Cardiac muscle cell (in vitro differentiated cells and primary cell): ENCODE measurements at places on chromosomes 5 and 9.
A peak's percentile ranks its signal among the peaks of the same experiment; 100 is the strongest.

DNA sequence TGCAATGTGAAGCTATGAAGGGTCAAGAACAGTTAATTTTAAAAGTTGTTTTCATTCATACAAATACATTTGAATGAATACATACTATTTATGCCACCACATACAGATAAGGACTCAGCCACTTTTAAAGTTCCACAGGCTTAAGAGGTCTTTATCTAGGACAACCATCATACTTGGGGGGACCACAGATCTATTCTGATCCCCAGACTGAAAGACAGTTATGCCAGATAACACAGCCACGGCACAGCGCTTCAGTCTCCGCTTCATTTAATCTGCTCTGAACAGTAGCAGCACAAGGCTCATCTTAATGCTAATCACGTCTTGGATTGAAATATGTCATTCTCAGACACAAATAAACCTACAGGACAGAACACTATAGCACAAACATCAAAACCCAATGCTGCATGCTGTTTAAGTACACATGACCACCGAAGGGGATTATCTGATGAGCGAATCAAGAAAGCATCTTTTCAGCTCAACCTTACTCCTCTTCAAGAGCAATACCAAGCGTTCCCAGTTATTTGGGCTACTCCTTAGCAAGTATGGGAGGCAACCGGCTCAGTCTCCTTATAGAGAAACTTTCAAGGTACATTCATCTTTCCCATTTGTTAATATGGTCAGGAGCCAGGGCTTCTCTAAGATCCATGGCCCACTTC lies 33.3 kb downstream of the PUM3 start:
- no peak for DNase-seq

- peak; percentile 90 for DNase-seq
Observed at GRCh38 chr9:35114113-35114839, 1.4 kb downstream of the ATOSB start.

- no peak for DNase-seq
Observed at GRCh38 chr9:110933350-110934001, 104.8 kb downstream of the LPAR1 start.

DNA sequence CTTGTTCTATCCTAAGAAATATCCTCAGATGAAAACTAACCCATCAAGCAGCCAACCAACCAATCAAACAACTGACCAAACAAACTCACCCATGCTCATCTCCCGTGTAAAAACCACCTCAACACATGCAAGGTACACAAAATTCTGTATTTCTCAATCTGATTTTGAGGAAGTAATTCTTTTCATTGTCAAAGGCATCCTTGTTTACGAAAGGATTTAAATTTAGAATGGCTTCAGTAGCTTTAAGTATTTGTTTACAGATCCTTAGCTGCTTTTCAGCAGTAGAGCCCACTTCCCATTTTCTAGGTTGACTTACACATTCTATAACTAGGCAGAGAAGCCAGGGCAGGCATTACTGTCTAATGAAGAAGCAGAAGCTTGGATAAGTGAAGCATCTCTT lies 78.6 kb downstream of the NTRK2 start:
- no peak for DNase-seq

DNA sequence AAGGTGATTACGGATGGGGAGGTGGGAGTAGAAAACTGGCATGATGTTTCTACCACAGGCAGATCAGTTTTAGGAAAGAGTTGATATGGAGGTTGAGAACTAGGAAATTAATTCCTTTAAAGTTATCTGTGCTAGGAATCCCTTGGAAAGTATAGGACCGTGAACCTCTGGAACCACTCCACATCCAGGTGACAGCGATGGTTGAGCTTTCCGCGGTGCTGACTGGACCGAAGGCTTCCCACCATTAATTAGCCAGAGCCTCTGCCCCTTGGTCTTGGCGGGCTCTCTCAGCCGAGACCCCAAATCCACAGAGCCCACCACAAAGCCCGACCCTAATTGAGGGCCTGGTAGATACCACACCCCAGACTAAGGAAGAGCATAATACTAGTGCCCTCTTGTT lies 147.3 kb downstream of the MELK start:
- DNase-seq, result no peak

- DNase-seq, result no peak
Observed at GRCh38 chr5:74943905-74944304, 77.7 kb upstream of the FAM169A start.

- no peak for DNase-seq
Observed at GRCh38 chr5:4043135-4043534, 447.5 kb downstream of the IRX1 start.

DNA sequence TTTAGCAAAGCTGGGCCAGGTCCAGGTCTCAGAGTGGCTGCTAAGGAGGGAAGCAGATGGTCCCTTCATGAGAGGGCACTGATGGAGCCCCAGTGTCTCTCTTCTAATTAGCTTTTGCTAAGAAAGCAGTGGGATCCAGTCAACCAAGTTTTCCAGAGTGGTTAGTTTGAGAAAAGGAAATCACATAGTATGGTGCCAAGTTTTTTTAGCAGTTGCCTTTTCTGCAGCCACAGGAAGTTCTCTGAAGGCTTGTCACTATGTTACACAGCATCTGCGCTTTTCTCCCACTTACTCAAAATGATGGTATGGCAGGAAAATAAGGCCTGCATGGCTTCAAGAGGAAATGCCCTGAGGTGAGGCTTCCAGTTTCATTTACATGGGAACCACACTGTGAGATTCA lies 331.5 kb upstream of the ZNF462 start:
- DNase-seq, result peak; percentile 0

DNA sequence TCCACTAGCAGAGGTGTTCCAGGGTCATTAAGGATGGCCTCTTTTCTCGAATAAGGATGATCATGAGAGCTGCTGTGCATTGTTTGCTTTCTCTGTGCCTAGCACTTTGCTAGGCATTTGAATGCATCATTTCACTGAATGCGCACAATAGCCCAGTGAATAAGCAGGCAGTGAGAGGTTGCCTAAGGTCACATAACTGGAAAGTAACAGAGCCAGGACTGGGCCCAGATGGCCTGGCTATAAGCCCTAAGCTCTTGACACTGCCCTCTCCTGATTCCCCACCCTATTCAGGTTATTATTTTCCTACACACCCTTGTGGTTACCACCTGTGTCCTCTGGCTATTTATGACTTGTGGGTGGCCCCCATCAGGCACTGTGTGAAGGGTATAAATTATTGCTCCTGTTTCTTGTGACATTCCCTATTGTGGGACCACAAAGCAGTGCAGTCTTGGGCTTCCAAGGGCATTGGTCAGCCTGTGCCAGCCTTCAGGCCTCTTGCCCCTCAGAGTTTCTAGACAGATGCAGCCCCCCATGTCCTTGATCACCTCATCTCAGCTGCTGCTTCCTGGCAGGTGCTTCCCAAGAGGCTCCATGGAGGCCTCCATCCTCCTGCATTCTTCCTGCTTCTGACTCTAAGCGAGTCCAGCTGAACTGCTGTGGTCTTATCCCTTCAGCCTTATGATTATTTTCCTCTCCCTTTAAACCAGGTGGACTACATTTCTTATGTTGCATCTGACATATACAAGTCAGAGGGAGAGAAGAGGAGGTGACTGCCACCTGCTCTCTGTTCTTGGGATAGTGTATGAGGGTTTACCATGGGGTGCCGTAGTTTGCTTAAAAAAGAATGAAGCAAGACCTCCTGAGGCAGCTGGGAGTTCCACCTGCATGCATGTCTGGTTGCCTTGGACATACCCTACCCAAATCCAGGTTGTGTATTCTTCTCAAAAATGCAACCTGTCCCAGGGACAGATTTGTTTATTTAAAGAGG lies 47.6 kb downstream of the ANGPTL2 start:
- DNase-seq, result no peak

GRCh38 chr9:94210616-94211603 lies 48.2 kb upstream of the ZNF169 start:
- DNase-seq, result no peak

- DNase-seq, result no peak
Observed at GRCh38 chr5:42570966-42571960, 148.0 kb downstream of the GHR start.

DNA sequence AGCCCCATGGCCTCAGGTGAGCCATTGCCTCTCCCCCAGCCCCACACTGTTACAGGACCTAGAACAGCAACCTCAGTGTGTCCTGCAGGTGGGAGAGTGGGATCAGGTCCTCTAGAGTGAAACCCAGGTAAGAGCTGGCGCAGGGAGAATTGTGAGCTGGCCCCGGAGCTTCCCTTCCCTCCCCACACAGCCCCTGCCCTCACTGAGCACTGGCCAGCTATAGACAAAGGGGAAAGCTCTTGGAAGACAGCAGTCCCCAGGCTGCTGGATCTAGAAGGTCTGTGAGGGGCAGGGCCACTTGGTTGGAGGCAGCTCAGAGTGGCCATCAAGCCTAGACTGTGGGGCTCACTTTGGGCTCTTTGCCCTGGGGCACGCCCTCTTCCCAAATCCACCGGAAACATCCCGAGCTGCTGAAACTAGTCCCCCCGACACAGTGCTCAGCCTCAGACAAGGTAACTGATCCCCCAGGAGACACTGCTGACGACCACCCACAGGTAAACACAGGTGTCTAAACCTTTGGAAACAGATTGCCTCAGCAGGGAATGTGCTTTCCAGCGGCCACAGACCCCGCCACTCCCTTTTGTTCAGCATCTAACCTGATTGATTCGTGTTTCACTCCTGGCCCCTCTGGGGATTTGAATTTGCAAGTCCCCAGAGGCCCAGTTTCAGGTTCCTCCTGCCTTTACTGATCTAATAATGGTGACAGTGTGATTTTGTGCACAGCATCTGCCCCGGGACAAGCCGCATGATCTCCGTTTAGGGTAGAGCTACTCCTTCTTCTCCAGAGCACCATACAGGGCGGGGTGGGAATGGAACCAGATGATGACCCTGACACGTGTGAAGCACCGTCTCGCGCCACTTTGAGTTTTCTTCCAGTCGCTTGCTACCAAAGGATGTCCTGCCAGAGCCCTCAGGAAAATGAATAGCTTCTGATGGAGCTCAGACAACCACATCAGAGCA lies 42.2 kb upstream of the ADAMTS2 start:
- no peak for DNase-seq

DNA sequence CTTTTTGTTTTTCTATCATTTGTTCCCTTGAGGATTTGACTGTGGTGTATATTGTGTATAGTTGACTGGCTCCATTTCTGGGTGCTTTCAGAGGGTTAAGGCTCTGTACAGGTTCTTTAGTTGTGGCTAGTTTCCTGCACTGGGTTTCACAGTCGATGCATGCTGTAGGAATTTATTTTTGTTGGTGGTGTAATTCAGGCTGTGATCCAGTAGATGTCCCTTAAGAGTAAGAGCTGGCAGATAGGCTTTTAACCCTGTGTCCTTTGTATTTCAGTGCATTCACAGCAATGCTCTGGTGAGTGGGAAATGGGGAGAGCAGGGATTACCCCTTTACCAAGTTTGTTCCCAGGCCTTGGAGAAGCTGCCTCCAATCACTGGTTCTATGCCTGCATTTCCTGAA lies 112.9 kb downstream of the SPATA31D1 start:
- no peak for DNase-seq

- DNase-seq, result peak; percentile 89
Observed at GRCh38 chr5:151202381-151203139, 21.3 kb downstream of the CCDC69 start.

DNA sequence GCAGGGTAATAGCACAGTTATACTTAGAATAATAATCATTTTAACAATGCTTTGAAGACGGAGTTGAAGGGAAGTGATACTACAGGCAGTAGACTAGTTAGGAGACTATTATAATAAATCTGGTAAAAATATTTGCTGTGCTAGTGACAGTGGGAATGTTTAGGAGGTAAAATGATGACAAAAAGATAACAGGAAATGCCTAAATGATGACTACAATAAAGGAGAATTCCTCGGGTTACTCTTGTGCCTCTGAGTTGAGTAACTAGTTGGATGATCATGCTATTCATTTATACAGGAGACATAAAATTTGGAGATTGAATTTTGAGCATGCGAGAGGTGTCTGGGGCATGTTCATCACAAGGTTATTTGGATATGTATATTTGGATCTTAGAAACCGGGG lies 32.2 kb upstream of the PAM start:
- no peak for DNase-seq

- no peak for DNase-seq
Observed at GRCh38 chr9:110916403-110916802, 121.9 kb downstream of the LPAR1 start.

GRCh38 chr9:129640871-129641749 lies 841 bp downstream of the ASB6 start:
- no peak for DNase-seq

DNA sequence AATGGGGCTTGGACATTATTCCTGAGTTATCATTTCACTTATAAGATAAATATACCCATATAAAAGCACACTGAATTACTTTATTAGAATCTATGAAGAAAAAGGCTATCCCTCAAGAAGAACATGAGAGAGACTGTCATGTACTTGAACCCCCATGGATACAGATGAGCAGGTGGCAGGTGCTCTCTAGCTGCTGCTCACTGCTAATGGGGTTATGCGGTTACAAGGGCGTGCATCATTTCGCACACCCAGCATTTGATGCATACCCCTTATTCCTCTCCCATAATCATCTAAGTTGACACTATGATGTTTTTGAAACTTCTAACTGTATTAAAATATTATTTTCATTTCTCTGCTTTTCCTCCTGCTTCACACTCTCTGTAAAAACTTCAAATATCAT lies 16.4 kb downstream of the ITK start:
- DNase-seq, result no peak

DNA sequence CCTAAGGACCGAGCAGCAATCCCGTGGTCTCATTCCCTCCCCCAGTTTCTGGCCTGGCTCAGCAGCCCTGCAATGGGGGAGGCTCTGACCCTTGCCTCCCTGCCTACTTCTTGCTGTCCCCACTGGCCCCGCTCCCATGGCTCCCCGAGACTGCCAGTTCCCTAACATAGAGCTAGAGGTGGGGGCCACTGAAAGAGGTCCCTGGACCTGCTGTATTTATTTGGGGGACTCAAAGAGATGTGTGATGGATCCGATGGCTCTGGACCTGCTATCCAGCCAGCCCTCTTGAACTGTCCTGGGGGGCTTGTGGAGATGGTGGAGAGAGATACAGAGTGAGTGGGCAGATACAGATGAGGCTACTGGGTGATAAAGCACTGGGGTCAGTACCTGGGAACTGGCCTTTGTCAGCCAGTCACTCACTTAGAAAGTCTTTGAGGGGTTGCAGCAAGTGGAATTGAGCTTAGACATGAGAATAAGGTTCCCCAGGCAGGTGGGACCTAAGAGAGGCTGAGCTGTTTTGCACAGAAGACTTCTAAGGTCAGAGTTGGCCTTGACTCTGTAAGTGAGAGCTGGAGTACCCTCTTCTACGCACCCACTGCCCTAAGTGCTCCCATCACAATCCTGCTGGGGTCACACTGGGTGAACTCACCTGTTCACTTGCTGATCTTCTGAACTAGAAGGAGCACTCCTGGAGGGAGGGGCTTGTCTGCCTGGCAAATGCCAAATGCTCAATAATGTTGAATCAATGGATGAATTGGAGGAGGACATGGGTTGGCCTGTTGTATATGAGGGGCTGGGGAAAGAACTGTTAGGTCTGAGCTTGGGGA lies 42.9 kb downstream of the CXXC5 start:
- no peak for DNase-seq

DNA sequence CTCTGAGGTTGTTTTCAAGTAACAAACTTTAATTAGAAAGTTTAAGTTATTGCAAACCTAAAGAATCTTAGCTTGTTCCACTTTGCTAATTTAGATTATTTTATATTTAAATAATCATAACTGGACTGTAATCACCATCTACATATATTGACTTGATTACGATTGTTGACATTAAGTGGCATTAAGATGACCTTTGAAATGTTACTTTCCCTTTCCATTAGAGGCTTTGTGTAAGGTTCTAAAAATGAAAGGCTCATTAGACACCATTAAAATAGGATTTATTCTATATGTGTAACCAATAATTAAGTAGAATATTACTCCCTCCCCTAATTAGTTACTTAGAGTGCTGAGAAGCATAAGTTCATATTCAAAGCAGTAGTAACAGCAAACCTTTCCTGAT lies 358.1 kb downstream of the GLIS3 start:
- no peak for DNase-seq

GRCh38 chr5:119357270-119357669 lies 1.5 kb downstream of the TNFAIP8 start:
- DNase-seq, result no peak
